ENCODE measurements at places on chromosomes 1 and 21.

DNA sequence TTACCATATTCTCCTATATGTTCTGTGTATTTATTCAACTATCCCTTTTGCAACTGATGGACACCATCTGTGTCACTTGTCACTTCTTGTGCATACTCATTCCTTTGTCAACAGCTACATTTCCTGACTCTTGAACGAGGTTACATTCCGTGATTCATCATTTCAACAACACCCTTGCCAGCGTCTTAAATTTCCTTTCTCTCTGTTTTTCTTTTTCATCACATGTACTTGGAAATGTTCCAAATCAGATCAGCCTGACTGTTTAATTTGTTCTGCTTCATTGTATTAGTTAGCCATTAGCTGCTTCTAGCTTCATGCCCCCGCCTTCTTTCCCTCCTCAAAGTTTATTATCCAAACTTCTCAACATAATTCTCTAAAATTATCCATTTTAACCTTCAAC is 173.0 kb downstream of the ADGRL4 start:
- DNase-seq: no peak

GRCh38 chr1:17045150-17045549 is 8.7 kb downstream of the SDHB start:
- DNase-seq: no peak

DNA sequence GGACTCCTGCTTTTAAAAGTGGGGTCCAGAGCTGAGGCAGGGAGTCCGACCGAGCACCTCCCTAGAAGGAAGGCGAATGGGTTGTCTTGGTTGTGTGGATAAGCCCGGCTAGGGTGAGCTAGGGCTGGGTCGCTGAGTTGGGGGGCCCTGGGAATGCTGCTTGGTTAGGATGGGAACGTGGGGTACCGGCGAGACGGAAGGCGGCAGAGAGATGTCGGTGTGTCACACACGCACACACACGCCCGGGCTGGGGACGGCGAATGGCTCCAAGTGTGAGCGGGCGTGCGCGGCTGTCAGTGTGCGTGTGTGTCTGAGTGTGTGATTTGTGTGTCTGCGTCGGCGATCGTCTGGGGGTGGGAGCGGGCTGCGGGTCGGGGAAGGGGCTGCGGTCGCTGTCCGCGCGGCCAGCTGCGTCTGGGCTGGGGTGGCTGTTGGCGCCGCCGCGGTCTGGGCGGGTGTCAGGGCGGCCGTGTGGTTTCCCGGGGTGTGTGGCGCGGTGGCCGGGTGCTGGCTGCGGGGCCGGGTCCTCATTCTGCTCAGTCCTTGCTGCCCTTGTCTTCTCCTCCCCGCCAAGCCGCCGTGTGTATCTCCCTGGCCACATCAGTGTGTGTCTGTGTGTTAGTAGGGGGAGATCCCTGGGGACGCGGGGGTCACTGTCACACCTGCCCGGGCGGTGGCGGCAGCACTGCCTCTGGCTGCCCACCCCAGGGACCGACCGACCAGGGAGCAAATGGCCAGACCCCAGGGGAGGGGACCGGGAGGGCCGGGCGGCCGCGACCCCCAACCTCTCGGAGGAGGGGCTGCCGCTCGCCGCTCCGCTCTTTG is 1.1 kb downstream of the EFNA3 start:
- DNase-seq: no peak

GRCh38 chr1:222229672-222230312 is 318.1 kb downstream of the HHIPL2 start:
- DNase-seq: no peak

- DNase-seq: no peak
Measured at GRCh38 chr1:23865543-23865930, 2.6 kb downstream of the FUCA1 start.

Data from T-helper 1 cell (primary cell).